ENCODE measurements at places on chromosomes 11 and 22. TPM values are rescaled to one million over a fixed set of nuclear protein-coding genes. Genes with fewer than 3 reads are reported as not detected.

Gene DKK3
- 17.1 TPM for total RNA-seq

- peaks cover 56% of the 10 kb centered on the region for H3K36me3 ChIP-seq
- no peak for DNase-seq
- no peak overlapping the region for H3K4me3 ChIP-seq
- no peaks in the 10 kb centered on the region for H3K27me3 ChIP-seq
Measured at GRCh38 chr11:126246636-126247035, 22.1 kb downstream of the SRPRA start.

DNA sequence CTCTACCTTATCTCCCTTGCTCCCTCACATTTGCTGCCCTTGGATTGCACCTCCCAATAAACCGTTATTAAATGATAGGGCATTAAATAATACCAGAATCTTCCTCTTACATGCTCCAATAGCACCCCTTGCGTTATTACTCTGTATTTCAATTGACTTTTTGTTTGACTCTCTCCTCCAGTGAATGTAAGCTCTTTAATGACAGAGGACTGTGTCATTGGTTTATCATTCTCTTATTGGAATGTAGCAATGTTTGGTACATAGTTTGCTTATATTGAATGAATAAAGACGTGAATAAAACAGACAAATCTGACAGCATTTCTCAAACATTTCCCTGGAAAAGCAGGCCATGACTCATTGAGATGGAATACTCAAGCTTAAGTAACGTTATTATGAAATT lies 8.7 kb upstream of the MPEG1 start:
- H3K4me1 ChIP-seq: no peaks in the 10 kb centered on the region
- H3K4me3 ChIP-seq: no peak overlapping the region
- no peak for DNase-seq
- H3K27ac ChIP-seq: no peak overlapping the region

DNA sequence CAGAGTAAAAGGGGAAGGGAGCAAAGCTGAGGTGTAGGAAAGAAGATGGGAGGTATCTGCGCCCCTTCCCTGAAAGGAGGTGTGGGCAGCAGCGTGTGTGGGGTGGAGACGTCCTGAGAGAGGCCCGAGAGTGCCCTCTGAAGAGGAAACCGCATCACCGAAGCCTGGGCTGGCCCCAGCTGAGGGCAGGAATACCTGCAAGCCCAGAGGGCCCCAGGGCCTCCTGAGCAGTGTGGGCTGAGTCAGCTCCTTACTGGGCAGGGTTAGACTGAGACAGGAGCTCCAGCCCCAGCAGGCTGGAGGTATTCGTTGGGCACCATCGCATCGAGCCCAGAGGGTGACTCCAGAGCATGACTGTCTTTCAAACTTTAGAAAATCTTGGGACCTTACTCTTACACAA lies 534.0 kb upstream of the B3GAT1 start:
- H3K27ac ChIP-seq: no peak overlapping the region
- no peak overlapping the region for H3K4me3 ChIP-seq
- peaks cover 4% of the 10 kb centered on the region for H3K4me1 ChIP-seq
- H3K27me3 ChIP-seq: no peaks in the 10 kb centered on the region
- H3K36me3 ChIP-seq: no peaks in the 10 kb centered on the region
- peak; percentile 58 for DNase-seq

DNA sequence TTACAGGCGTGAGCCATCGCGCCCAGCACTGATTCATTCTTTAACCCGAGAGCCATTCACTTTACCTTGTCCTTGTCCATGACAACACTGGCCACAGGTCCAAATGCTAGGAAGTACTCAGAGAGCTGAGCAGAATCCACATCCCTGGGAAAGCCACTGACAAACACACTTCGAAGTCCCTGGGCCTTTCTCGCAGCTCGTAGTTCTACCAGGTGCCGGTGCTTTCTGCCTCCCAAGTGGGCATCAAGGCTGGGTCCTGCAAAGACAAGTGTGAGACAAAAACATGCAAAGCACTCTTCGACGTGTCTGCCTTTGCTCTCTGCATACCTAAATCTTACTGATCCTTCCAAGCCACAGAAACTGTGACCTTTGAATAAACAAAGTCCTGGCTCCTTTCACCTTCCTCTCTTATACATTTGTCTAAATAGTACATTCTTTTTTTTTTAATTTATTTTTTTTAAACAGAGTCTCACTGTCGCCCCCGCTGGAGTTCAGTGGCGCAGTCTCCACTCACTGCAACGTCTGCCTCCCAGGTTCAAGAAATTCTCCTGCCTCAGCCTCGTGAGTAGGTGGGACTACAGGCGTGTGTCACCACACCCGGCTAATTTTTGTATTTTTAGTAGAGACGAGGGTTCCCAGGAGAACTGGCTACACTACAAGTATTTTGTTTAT lies 2.2 kb downstream of the TUT1 start:
- H3K4me1 ChIP-seq: no peaks in the 10 kb centered on the region
- H3K27me3 ChIP-seq: no peaks in the 10 kb centered on the region
- peak overlapping the region; percentile 56 for H3K4me3 ChIP-seq
- peaks cover 46% of the 10 kb centered on the region for H3K36me3 ChIP-seq

GRCh38 chr11:1349327-1350041 lies 40.1 kb upstream of the TOLLIP start:
- no peak overlapping the region for H3K27ac ChIP-seq
- DNase-seq: peak; percentile 28
- no peaks in the 10 kb centered on the region for H3K27me3 ChIP-seq
- no peaks in the 10 kb centered on the region for H3K4me1 ChIP-seq
- peaks cover 3% of the 10 kb centered on the region for H3K36me3 ChIP-seq

DNA sequence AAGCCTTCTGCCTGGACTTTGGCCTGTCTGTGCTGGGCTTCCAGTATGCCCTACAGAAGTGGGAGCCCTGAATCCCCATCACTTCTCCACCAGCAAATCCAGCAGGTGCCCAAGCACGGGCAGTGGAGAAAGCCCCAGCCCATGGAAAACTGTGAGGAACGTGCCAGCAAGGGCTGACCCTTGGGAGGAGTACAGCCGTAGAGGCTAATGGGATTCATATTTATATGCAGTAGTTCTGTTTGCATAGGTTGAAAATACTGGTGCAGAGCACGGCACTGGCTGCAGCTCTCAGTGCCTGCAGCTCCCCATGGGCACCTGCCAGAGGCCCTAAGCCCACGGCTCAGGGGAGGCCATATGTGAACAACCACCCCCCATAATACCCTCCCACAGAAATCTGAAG lies 10.1 kb downstream of the NAGA start:
- H3K4me1 ChIP-seq: peaks cover 7% of the 10 kb centered on the region
- H3K27me3 ChIP-seq: no peaks in the 10 kb centered on the region
- no peak overlapping the region for H3K4me3 ChIP-seq
- DNase-seq: no peak
- H3K27ac ChIP-seq: no peak overlapping the region
- H3K36me3 ChIP-seq: peaks cover 36% of the 10 kb centered on the region

DNA sequence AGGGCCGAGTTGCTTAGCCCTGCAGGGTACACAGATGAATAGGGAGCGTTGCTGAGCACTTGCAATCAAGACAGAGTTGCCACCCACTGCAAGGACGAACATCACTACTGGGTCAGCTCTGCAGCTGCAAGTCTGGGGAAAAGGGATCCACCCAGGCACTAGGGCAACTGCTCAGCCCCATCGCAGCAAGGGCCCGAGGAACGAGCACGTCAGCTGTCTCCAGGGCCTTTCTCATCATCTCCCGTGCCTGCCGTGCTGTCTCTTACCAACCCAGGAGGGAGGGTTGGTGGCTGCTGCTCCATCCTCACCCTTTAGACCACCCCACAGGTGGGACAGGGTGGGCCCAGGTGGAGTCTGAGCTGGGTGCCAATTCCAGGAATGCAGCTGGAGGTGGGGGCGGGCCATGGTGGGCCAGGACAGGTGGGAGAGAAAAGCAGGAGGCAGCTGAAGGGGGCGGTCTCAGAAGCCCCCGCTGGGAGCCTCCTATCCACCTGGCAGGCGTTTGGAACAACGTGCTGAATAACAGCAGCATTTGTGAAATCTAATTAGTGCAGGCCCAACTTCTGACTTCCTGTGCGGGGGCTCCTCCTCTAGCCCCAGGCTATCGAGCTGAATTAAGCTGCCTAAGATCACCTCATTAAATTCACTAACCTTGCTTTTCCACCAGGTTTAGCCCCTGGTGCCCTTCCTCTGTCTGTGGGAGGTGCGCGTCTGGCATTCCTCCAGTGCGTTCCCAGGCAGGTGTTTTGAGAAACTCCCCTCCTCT lies 252.5 kb downstream of the ST3GAL4 start:
- H3K27me3 ChIP-seq: no peaks in the 10 kb centered on the region
- H3K27ac ChIP-seq: no peak overlapping the region
- no peak overlapping the region for H3K4me3 ChIP-seq
- DNase-seq: peak; percentile 71
- no peaks in the 10 kb centered on the region for H3K36me3 ChIP-seq

- H3K4me3 ChIP-seq: no peak overlapping the region
- H3K4me1 ChIP-seq: no peaks in the 10 kb centered on the region
- H3K27me3 ChIP-seq: no peaks in the 10 kb centered on the region
- no peak for DNase-seq
Measured at GRCh38 chr11:44010789-44011251, 37.0 kb upstream of the ACCSL start.

Measured in H9 (cell line).